ENCODE measurements at places on chromosomes 5 and 9. TPM values are rescaled to one million over a fixed set of nuclear protein-coding genes. Genes with fewer than 3 reads are reported as not detected.

The WNT8A gene
- not detected for total RNA-seq

The KCNMB1 gene
- total RNA-seq, result 1.8 TPM

The SMIM33 gene
- not detected for total RNA-seq

The FAM78A gene
- total RNA-seq, result 32.3 TPM

The MAMDC2 gene
- 0.10 TPM for total RNA-seq

The GADD45G gene
- 1.8 TPM for total RNA-seq

The PCDHB13 gene
- not detected for total RNA-seq

The REEP5 gene
- total RNA-seq, result 13.1 TPM

The BTNL8 gene
- not detected for total RNA-seq

The KIF27 gene
- total RNA-seq, result 6.4 TPM

The DHFR gene
- total RNA-seq, result 7.7 TPM

The ALDH1A1 gene
- total RNA-seq, result 5.8 TPM

The ARHGEF39 gene
- 0.10 TPM for total RNA-seq

The BAAT gene
- 0.10 TPM for total RNA-seq

The ADGRV1 gene
- 0.94 TPM for total RNA-seq

The LHX2 gene
- total RNA-seq, result not detected

The ANKDD1B gene
- 0.52 TPM for total RNA-seq

The HMMR gene
- total RNA-seq, result 0.84 TPM

The CDKN2B-AS1 gene
- total RNA-seq, result 2.1 TPM

The CTNND2 gene
- not detected for total RNA-seq

The RFESD gene
- total RNA-seq, result 3.6 TPM

The ALDH1B1 gene
- 0.52 TPM for total RNA-seq

The PDGFRB gene
- total RNA-seq, result 0.94 TPM

The GABRA1 gene
- total RNA-seq, result not detected

The TAF11L10 gene
- not detected for total RNA-seq

The RAB3C gene
- total RNA-seq, result under 0.01 TPM

The UNC13B gene
- 0.31 TPM for total RNA-seq

The EQTN gene
- total RNA-seq, result not detected

The GPR150 gene
- 0.42 TPM for total RNA-seq

The LCN15 gene
- not detected for total RNA-seq

The FBXL17 gene
- total RNA-seq, result 19.3 TPM

The SLC36A2 gene
- not detected for total RNA-seq

The CDC25C gene
- 1.2 TPM for total RNA-seq

The FUBP3 gene
- total RNA-seq, result 20.9 TPM

The PCA3 gene
- total RNA-seq, result under 0.01 TPM

The TMEM252 gene
- not detected for total RNA-seq

The CDKN2B gene
- total RNA-seq, result 0.63 TPM

The TLE4 gene
- 150 TPM for total RNA-seq

The SV2C gene
- under 0.01 TPM for total RNA-seq

The CARTPT gene
- total RNA-seq, result not detected

The SETX gene
- total RNA-seq, result 82.3 TPM

The DNAI1 gene
- total RNA-seq, result not detected

The PCDHB6 gene
- total RNA-seq, result not detected

The AK1 gene
- 3.7 TPM for total RNA-seq

The PCDHGB2 gene
- 0.63 TPM for total RNA-seq

The LIFR gene
- 0.31 TPM for total RNA-seq

The ST8SIA4 gene
- 20.7 TPM for total RNA-seq

The RLN2 gene
- 0.31 TPM for total RNA-seq

The TLX3 gene
- total RNA-seq, result not detected

The SCGB3A2 gene
- not detected for total RNA-seq

The BARHL1 gene
- not detected for total RNA-seq

The SLC4A9 gene
- 0.10 TPM for total RNA-seq

The TMC1 gene
- total RNA-seq, result 0.52 TPM

The HACD4 gene
- 25.4 TPM for total RNA-seq

The ABHD17B gene
- 33.6 TPM for total RNA-seq
